ENCODE measurements at places on chromosomes 1 and 21.
A peak's percentile ranks its signal among the peaks of the same experiment; 100 is the strongest.

- no peak for DNase-seq
Measured at GRCh38 chr1:47696404-47696736, 258.5 kb downstream of the FOXD2 start.

DNA sequence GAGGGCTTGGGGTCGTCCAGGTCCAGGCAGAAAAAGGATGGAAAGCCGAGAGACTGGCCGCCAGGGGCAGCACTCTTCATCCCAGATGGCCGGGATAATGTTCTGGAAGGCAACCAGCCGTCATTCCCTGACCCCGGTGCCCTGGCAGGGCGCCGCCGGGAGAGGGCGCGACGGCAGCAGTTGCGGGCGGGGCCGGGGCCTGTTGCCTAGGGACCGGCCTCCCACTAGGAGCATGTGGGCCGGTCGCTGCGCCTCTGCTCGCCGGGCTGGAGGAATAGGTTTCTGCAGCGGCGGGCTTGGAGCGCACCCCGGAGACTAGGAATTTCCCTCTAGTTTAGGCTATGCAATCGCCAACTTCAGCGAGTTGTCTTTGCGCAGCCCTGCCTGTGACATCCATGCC is 11.0 kb downstream of the DMRTB1 start:
- DNase-seq: no peak

GRCh38 chr1:147825586-147825985 is 65.2 kb upstream of the GJA5 start:
- DNase-seq: no peak

DNA sequence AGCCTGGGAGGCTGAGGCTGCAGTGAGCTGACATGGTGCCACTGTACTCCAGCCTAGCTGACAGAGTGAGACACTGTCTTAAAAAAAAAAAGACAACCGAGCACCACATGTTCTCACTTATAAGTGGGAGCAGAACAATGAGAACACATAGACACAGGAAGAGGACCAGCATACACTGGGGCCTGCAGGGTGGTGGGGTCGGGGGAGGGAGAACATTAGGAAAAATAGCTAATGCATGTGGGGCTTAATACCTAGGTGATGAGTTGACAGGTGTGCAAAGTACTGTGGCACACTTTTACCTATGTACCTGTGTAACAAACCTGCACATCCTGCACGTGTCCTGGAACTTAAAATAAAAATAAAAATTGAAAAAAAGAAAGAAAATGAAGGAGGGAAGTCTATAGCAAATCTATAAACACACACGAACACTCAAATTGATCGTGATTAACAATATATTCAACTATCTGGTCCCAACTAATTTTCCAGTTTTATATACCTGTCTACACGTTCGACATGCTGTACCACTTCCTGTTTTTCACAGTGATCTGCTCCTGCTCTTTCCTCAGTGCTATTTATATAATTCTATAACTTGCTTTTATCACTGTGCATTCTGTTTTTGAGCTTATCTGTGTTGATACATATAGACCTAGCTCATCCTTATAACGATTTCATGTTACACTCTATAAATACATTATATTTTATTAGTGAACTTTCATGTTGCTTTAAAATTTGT is 27.2 kb downstream of the AK5 start:
- DNase-seq: no peak

GRCh38 chr1:10989095-10989494 is 23.4 kb upstream of the TARDBP start:
- no peak for DNase-seq

DNA sequence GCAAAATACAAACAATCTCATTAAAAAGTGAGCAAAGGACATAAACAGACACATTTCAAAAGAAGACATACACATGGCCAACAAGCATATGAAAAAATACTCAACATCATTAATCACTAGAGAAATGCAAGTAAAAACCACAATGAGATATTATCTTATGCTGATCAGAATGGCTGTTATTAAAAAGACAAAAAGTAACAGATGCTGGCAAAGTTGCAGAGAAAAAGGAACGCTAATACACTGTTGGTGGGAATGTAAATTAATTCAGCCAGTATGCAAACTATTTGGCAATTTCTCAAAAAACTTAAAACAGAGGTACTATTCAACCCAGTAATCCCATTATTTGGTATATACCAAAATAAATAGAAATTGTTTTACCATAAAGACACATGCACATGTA is 32.2 kb upstream of the TNFSF18 start:
- DNase-seq: no peak

GRCh38 chr1:112906150-112906698 is 49.8 kb downstream of the SLC16A1 start:
- DNase-seq: no peak

GRCh38 chr1:53420341-53420740 is 38.9 kb upstream of the DMRTB1 start:
- no peak for DNase-seq

DNA sequence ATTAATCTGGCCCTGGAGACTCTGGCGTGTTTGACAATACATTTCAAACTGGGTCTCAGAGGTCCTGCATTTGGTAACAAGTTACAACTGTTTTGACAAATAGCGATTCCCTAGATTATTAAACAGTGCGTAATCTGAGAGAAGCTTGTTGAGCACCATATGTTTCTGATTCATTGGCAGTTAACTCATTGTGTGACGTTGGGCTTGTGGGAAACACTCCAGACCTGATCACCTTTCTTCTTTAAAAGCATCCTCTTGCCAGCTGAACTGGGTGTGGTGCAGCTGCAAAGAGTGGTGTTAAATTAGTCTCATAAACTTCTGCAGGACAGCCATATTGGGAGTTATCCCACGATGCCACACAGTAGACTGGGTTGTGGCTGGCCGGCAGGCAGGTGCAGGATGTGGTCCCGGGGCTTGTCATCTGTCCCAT is 82.7 kb downstream of the CDC7 start:
- no peak for DNase-seq

DNA sequence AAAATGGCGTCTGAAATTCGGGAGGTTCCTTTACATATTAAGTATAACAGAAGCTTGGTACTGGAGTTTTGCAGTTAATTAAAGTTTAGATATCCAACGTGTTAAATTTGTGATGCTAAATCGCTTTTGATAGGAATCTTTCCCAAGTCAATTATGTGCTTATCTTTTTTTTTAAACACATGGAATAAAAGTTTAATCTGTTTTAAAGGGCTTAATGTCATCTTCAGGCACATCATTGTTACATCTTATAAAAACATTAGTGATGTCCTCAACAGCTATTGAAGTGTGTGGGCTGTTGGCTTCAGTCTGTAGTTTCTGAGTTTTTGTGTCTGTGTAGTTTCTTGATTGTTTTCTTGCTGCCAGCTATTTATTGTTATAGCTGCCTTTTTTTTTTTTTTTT is 5.3 kb downstream of the FMN2 start:
- DNase-seq: no peak

- no peak for DNase-seq
Measured at GRCh38 chr21:25080141-25080540, 527.1 kb downstream of the MRPL39 start.

GRCh38 chr1:33275195-33275594 is 18.9 kb downstream of the ZNF362 start:
- DNase-seq: no peak

DNA sequence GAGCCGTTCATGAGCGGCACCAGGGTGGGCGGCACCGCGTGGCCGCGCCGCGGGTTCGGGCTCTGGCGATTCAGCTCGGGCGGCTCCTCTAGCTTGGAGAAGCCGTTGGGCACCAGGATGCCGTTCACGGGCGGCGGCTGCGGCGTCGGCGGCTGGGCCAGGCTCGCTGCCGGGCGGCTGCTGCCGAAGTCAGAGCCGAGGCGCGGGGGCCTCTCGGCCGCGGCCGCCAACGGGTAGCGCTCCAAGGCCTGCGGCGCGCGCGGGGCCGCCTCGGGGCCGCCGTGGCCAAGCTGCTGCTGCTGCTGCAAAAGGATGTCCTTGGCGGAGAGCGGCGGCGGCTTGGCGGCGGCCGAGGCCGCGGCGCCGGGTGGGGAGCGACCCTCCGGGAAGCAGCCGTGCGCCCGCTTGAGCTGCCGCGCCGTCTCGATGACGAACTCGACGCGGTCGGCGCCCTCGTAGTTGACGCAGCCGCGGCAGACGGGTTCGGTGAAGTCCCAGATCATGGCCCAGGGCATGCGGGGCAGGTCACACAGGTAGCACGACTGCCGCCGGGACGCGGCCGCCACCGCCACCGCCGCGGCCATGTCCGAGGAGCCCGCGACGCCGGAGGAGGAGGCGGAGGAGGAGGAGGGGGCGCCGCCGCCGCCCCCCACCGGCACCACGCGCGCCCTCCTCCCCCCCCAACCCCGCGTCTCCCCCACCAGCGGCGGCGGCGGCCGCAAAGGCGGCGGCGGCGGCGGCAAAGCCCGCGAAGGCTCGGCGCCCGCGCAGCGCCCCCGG is 877 bp downstream of the IRF2BP2 start:
- peak; percentile 58 for DNase-seq

GRCh38 chr1:209775678-209776077 is 8.7 kb downstream of the C1orf74 start:
- DNase-seq: no peak

DNA sequence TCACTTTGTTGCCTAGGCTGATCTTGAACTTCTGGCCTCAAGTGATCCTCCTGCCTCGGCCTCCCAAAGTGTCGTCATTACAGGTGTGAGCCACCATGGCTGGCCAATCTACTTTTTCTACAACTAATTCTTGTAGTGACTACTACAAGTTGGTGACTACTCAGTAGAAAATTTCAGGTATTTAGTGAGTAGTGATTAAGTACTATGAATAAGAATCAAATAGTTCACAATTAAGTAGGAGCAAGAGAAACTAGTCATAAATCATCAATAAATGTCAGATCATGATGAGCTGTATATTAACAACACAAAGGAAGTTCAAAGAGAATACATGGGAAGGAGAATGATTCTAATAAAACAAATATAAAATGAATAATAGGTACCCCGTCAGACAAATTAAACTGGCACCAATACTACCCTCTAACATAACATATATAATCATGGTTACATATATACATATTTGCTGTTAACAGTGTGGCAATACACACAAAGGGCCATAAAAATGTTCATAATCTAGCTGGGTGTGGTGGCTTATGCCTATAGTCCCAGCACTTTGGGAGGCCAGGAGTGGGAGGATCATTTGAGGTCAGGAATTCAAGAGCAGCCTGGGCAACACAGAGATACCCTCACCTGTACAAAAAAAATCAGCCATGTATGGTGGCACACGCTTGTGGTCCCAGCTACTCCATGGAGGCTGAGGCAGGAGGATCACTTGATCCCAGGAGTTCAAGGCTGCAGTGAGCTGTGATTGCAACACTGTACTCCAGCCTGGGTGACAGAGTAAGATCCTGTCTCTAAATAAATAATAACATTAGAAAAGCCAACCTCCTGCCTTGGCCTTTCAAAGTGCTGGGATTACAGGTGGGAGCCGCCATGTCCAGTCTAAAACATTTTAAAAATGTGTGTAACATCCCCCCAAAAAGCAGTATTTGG is 19.1 kb downstream of the YY1AP1 start:
- DNase-seq: no peak

DNA sequence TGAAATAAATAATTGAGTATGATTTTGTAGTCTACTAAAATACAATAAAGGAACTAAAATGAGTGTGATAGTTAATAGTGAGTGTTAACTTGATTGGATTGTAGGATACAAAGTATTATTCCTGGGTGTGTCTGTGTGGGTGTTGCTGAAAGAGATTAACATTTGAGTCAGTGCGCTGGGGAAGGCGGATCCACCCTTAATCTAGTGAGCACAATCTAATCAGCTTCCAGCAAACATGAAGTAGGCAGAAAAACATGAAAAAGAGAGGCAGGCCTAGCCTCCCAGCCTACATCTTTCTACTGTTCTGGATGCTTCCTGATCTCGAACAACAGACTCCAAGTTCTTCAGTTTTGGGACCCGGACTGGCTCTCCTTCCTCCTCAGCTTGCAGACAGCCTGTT is 1716.6 kb downstream of the MRPL39 start:
- DNase-seq: no peak
